Hindlimb muscle (tissue), 1 donor: ENCODE measurements at places on chromosomes 12 and 14. TPM values are rescaled to one million over a fixed set of nuclear protein-coding genes. Genes with fewer than 3 reads are reported as not detected.

DNA sequence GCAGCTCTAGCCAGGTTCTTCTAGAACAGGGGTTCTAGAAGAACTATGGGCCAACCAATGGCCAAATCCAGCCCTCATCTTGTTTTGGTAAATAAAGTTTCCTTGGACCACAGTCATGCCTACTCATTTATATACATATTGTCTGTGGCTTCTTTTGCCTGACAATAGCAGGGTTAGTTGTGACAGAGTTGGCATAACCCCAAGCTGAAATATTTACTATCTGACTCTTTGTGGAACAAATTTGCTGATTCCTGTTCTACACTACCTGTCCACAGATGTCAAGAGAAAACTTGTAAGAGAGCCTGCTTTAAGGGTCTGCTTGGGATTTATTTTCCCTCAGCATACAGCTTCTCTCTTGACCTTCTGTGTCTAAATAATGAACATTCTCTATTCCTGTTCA, 289.0 kb downstream of the KSR2 start:
- no peak for DNase-seq

SMCO2 gene
- not detected for polyA plus RNA-seq

GRCh38 chr12:11853126-11853525, 203.7 kb downstream of the ETV6 start:
- no peak for DNase-seq

GRCh38 chr12:70919176-70919575, 1.4 kb downstream of the PTPRR start:
- DNase-seq = no peak

DNA sequence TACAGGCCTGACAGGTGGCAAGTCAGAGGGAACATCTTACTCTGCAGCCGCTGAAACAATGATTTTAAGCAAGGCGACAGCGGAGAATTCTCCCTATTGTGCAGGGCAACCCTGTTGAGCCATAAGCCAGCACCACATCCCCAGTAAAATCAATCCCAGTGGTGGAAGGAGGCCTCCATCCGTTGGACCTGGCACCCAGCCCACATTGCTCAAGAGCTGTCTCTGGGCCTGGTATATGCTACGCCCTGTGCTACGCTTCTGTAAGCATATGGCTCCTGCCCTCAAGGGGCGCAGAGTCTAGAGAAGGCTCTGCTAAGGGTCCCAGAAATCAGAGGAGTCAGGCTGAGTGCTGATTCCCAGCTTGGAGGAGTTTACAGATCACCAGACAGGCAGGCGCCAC, 265.5 kb downstream of the CACNA1C start:
- DNase-seq = no peak

- DNase-seq = no peak
Measured at GRCh38 chr14:56008150-56008549, 110.1 kb upstream of the PELI2 start.

- no peak for DNase-seq
Measured at GRCh38 chr14:59803052-59803540, 67.5 kb downstream of the RTN1 start.

CMTM5 gene
- polyA plus RNA-seq = 1.6 TPM
